ENCODE measurements at places on chromosomes 2 and 18.
A peak's percentile ranks its signal among the peaks of the same experiment; 100 is the strongest.

DNA sequence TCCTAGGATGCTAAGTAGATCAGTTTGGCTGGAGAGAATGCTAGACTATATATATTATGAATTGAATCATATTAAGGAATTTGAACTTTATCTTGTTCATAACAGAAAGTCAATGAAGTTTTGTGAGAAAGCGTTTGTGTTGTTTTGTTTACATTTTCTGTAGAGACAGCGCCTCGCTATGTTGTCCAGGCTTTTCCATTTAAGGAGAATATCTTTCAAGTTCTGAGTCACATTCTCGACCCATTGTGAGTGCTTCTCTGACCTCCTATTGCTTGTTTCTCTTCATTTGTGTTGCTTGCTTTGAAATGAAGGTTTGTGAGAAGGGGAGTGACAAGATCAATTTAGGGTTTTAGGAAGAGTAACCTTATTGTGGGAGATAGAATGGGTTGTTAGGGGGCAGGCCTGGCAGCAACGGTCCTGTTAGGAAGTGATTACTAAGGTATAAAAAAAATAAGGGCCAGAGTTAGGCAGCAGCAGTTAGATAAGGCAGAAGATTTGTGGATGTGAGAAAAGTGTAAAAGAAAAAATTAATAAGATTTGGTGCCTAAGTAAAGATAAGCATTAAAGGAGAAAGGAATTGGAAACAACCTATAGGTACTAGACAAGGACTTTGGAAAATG is 47.6 kb upstream of the ACVR1 start:
- no peak for DNase-seq

DNA sequence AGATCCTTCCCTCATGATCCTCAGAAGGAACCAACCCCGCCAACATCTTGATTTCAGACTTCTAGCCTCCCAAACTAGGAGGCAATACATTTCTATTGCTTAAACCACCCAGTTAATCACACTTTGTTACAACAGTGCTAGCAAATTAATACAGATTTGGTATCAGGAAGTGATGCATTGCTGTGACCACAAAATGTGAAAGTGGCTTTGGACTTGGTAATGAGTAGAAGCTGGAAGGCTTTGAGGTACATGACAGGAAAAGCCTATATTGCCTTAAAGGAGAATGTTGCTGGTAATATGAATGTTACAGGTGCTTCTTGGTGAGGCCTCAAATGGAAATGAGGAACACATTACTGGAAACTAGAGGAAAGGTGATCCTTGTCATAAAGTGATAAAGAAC is 260.3 kb downstream of the SATB2 start:
- DNase-seq = no peak

DNA sequence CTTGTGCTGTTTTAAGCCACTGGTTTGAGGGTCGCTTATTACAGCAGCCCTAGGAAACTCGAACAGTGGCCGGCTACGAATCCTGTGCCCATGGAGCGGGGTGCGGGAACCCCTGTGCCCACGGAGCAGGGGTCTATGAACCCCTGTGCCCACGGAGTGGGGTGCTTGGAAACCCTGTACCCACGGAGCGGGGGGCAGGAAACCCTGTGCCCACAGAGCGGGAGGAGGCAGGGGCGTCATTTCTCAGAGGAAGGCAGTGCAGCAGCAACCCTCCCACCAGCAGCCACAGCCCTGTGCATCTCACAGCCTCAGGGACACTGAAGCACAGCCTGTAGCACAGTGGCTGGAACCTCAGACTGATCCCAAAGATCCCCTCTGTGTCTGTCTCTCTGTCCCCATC is 34.2 kb upstream of the GPC1 start:
- no peak for DNase-seq

- no peak for DNase-seq
These were observed 104.2 kb downstream of the TPGS2 start for GRCh38 chr18:36724591-36725001.

- DNase-seq = peak; percentile 39
These were observed 31.5 kb downstream of the FBXO48 start for GRCh38 chr2:68435615-68436014.

DNA sequence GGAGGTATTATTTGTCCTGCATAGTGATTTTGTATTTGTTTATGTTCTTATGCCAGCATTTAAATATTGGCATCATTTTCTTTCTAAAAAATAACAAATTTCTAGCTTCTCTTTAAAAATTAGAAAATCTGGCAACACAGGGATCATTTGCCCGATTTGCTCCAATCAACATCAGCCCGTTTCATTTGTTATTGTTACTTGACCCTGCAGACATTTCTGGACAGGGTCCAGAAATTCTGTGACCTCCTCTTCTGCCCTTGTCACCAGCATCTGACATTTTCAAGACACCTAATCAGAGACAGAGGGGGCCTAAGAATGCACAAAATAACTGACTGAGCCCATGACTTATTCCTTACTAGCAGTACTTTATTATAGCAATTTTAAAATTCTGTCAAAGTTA is 253.3 kb downstream of the MREG start:
- DNase-seq = peak; percentile 78

- DNase-seq = no peak
These were observed 48.0 kb downstream of the CENPO start for GRCh38 chr2:24840962-24841945.

- DNase-seq = no peak
These were observed 213.6 kb downstream of the ATAD2B start for GRCh38 chr2:23713351-23713750.

DNA sequence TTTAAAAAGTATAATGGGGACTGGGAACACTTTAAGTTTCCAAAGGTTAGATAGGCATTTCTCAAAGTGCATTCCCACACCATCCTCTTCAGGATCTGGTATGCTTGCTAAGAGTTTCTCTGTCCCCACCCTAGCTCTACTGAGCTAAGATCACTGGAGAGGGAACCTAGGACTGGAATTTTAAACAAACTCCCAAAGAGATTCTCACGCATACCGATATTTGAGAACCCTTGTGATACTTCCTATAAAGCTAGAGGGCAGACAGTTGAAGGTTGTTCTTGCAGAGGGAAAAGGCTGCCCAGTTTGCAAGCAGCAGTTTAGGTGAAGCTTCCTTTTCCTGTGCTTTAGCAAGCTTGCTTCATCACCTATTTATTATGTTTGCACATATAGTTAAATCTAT is 3.6 kb downstream of the CNRIP1 start:
- DNase-seq = no peak

DNA sequence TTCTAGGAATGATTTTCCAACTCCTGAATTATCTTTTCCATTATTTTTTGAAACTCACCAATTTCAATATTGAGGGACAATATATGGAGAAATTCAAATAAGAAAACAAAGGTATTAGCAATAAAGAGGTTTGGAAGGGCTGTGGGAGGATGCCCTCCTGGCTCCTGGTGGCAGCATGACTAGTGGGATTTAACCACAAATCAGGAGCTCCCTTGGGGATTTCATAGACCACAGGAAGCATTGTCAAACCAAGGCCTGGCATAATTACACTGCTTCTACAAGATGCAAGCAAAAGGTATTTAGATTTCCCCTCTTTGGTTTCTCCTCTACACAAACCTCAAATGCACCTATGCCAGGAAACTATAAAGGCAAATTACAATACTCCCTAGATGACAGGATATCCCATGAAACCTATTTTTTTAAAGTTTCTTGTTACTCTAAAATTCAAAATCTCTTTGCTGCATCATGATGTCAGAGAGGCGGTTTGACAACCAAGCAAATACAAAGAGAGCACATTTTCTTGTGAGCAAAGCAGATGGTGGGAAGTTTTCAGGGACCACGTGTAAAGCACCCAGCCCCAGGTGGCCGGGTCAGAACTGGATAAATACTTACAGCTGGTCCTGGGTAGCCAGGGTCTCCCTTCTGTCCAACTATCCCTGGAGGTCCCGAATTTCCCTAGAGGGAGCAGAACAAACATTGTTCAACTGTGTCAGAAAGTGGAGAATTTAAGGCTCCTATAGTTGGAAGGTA is 67.9 kb downstream of the COL6A3 start:
- DNase-seq = no peak

GRCh38 chr18:11324956-11325882 is 175.8 kb upstream of the PIEZO2 start:
- DNase-seq = no peak

GRCh38 chr18:35467624-35468016 is 30.1 kb downstream of the INO80C start:
- DNase-seq = no peak

- peak; percentile 25 for DNase-seq
These were observed 15.2 kb downstream of the CDKL4 start for GRCh38 chr2:39228413-39229209.

- no peak for DNase-seq
These were observed 234.4 kb upstream of the RBBP8 start for GRCh38 chr18:22698711-22699110.

GRCh38 chr2:25314514-25315315 is 27.0 kb downstream of the DNMT3A start:
- DNase-seq = peak; percentile 85

GRCh38 chr2:200829258-200829655 is 17.5 kb downstream of the BZW1 start:
- DNase-seq = no peak

GRCh38 chr18:74082742-74083556 is 64.7 kb downstream of the FBXO15 start:
- DNase-seq = no peak

DNA sequence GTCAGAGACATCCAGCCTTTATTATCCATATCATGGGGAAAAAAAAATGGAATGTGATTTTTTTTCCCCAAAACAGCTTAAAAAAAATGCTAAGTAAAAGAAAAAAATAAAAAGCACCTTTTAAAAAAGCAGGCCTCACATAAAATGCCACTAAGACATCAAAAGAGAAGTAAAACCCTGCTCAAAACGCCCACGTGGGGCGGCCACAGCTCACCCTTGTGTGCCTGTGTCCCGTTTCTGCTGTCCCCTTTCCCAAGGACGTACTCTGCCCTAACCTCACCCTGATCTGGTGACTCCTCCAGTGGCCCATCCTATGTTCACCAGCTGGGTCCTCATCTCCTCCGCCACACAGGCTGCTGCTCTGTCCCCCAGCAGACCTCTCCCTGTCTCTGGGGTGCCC is 125.4 kb downstream of the NEDD4L start:
- no peak for DNase-seq

GRCh38 chr18:42446195-42446594 is 491.2 kb downstream of the PIK3C3 start:
- DNase-seq = no peak

DNA sequence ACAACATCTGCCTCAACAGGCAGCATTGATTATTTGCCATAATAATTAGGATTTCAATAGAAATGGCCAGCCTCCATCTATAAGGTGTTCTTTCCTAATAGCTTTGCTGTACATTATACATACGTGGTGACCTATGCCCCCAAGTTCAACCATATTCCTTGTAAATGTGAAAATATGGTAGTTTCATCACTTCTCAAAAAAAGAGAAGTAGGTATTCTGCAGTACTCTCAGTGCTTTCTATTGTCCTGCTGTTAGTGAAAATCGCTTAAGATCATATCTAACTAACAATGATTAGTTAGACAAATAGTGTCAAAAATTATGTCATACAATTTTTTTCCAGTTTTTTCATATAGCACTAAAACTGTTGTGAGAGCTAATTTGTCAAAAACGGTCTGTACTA is 79.6 kb downstream of the SLC4A10 start:
- DNase-seq = no peak

GRCh38 chr18:67508146-67508545 is 8.4 kb downstream of the DSEL start:
- DNase-seq = no peak

- no peak for DNase-seq
These were observed 1108.1 kb downstream of the TSN start for GRCh38 chr2:122863532-122863931.

GRCh38 chr18:37313624-37314023 is 252.0 kb downstream of the CELF4 start:
- no peak for DNase-seq

DNA sequence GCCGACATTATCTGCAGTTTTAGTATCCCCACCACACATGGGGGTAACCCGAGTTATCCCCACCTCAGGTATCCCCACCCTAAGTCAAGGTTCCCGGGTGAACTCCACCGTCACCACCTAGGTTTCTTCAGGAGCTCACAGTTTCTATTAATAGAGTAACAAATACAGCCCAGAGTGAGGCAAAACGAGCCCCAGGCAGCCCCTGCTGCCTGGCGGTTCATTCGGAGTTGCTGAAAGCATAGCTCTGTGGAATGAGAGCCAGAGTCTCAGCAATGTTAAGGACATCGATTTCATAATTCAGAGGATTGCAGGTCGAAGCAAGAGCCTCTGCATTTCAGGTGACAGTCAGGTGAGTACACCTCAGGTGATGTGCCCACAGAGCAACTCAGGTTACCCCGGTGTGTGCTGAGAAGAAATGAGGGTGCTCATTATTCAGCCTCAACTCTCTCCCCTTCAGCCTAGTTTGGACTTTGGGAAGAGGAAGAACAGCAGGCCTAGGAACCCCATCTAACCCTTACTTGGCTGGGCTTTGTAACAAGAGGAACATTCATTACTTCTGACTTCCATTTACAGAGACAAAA is 10.7 kb downstream of the SATB2 start:
- DNase-seq = no peak

DNA sequence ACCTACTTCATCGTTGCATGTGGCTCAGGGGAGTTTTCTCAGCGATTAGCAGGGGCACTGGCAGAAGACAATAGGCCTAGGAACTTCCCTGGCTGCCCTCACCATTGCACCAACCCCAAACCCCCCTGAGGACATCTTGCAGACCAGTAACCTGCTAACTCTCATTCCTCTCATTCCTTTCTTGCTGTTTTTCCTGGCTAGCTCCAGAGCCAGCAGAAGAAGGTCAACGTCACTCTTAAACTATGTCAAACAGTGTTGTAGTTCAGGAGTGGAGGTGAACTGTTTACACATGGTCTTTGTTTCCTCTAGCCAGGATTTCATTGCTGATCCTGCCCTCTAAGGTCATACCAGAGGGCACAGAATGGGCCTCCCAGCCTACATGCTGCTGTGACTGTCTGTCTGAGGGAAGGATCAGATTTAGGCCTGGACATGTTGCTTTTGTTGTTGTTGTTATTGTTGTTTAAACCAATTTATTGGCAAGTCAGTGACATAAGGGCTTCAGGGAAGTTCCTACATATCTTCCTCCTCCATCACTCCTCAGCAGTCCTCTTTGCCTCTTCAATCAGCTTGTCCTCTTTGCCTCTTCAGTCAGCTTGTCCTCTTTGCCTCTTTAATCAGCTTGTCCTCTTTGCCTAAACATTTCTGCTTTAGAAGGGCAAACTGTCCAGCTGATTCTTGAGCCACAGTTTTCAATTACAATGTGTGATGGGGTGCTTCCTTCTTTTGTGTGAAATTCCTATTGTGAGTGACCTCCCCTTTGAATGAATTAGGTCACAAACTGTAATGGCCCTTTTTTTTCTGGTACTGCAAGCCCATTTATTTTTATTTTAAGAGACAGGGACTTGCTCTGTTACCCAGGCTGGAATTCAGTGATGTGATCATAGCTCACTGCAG is 471.9 kb upstream of the TNP1 start:
- DNase-seq = peak; percentile 38

DNA sequence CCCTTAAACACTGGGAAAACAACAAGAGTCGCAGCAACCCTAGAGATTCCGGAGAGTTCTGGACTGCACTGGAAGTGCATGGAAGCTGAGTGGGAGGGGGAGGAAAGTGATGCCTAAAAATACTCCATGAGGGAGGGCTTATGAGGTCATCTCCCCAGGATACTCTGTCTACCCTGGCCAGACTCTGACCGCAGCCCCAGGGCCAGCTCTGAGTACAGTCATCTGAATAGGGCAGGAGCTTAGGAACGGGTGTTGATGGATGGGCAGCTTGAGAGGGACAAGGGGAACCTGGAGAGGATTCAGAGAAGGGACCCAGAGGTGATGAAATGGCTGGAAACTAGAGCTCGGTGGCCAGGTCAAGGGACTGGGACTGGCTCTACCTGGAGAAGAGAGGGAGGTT is 79.3 kb upstream of the IGFBP5 start:
- no peak for DNase-seq

- DNase-seq = no peak
These were observed 101.0 kb downstream of the EVA1A start for GRCh38 chr2:75459565-75460310.

- DNase-seq = peak; percentile 6
These were observed 30.9 kb upstream of the SERPINB12 start for GRCh38 chr18:63511285-63511684.

Data from right lung (tissue), 10 donors.